ENCODE measurements at places on chromosomes 2 and 18.

- DNase-seq = no peak
Measured at GRCh38 chr18:46429130-46429529, 227.9 kb downstream of the LOXHD1 start.

GRCh38 chr2:170324640-170325046 lies 146.7 kb downstream of the MYO3B start:
- DNase-seq = no peak

DNA sequence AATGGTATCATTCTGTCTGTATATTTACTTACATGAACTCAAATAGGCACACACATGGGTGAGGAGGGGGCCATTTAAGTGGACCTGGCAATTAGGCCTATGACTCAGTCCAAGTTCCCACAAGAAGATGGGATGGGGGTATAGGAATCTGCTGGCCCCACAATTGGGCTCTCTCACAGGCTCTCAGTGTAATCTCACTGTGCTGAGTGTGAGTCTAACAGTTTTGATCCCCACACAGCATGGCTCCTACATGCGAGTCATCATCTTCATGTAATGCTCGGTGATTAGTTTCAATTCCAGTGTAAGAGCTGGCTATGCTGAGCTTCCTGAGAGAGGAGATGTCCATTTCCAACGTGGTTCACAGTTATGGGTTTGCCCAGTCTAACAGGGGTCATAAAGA lies 114.0 kb downstream of the GATA6 start:
- no peak for DNase-seq

DNA sequence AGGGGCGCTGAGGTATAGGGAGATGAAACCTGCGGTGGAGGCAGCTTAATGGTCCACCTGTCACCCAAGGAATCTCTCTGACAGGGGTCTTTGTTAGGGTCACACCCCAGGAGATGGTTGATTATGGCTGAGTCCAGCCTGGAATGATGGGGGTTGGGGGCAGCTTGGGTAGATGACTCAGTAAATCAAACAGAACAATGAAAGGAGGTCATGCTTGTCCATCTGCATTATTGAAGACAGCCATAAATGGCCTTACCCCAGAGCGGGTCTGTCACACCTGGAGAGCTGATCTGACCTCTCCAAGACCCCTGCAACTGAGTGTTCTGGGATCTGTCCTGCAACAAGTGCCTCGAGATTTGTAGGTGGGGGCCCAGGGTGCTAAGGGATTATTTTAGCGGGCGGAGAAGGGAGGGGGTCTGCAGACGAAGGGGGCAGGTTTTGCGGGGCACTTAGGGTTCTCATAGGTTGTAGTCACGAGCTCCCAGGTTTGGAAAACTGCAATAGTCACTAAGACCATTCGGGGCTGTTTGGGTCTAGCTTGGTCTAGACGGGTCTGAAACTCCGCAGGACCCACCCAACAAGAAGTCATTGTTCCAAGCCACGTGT lies 771 bp upstream of the IGFBP2 start:
- no peak for DNase-seq

DNA sequence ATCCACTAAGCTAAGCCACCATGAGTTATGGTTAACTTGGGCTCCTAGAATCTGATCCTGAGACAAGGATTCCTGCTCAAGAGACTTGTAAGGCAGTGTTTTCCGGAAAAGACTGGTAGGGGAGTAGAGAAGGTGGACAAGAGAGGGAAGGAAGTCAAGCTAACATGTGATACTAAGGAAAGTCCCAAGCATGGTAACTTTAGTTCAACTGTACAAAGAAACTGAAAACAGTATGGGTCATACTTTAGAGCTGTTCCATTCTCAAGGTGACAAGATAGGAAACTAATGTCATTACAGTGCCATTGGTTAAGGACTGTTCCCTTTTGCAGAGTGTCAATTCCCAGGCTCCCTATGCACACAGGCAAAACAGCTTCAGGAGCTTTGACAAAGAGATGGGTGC lies 5.8 kb downstream of the MYO5B start:
- no peak for DNase-seq

DNA sequence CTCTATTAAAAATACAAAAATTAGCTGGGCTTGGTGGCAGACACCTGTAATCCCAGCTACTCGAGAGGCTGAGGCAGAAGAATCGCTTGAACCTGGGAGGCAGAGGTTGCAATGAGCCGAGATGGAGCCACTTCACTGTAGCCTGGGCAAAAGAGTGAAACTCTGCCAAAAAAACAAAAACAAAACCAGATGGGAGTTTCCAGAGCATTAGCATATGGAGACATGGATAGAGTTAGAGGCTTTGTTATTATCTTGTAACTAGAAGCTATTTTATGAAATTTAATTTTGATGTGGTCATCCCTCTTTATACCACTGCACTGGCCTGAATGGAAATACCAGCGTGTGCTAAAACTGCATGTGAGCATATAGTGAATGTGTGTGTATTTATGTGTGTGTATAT lies 58.9 kb downstream of the TRAPPC8 start:
- DNase-seq = no peak

GRCh38 chr2:119435081-119435952 lies 3.7 kb downstream of the TMEM37 start:
- no peak for DNase-seq

DNA sequence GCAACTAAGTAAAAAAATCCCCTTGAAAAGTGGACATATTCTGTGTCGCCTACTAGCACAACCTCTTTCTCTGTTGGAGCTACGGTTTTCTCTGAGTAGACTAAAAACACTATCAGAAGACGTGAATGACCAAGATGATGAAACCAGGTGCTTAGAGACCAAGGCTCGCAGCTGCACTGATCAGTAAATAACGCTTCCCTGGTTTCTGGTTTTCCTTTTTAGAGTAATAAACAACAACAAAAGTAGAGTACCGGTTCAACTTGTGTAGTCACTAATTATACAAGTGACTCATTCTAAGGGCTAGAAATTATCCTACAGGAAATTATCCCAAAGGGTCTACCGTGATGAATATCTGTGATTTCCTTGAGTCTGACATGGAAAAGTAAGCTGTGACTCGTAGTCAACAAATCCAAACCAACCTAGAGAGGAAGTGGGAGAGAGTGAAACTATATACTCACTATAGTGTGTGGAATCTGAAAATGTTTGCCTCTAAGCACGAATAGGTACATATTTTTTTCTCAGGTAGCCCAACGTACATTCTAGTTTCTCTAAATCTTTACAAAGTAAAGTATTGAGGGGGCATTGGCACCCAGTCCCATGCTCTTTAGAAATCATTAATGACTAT lies 17.8 kb downstream of the RASGRP3 start:
- DNase-seq = no peak

DNA sequence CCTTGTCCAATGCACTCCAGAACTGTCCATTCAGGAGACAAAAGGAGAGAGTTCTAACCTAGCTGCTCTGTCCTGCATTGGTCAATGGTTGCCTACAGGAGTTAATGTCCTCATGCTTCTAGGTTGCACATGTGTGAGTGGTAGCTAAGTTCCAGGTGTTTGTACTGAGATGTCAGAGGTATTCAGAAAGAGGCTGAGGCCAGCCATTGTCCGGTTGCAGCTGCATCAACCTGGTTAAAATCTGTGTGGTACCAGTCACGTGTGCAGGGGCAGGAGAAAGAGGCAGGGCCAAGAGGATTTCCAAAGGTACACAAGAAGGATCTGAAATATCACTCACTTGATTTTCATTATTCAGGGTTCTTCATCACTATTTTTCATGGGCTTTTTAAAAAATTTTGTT lies 70.8 kb downstream of the DTNA start:
- no peak for DNase-seq

DNA sequence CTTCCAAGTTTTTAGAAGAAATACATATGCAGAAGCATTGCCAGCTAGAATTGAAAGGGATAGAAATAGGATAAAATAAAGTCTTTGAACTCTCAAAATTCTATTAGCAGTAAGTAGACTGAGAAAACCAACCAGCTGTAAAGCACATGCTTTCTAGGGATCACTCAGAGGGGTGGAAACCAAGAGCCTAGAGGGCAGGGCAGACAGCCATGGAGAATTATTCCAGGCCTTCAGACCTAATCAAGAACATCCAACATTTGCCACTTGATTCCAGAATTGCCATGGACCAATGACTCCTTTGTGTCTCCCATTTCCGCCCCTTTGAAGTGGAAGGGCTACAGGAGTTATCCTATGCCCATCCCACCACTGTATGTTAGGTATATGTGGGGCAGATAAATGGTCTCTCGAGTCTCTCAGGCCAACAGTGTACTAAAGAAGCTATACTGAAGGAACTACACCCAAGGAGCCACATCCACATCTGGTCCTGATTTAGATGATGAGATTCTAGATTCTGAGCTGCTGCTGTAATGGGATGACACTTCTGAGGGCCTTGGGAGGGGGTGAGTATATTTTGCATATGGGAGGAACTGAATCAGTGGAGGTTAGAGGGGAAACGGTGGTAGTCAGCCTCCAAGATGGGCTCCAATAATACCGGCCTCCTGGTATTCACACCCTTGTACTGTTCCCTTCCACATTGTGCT lies 4.0 kb downstream of the FARSB start:
- no peak for DNase-seq

- no peak for DNase-seq
Measured at GRCh38 chr2:130387071-130387400, 31.2 kb downstream of the PTPN18 start.

GRCh38 chr2:48092846-48093803 lies 186.8 kb upstream of the FBXO11 start:
- DNase-seq = no peak

DNA sequence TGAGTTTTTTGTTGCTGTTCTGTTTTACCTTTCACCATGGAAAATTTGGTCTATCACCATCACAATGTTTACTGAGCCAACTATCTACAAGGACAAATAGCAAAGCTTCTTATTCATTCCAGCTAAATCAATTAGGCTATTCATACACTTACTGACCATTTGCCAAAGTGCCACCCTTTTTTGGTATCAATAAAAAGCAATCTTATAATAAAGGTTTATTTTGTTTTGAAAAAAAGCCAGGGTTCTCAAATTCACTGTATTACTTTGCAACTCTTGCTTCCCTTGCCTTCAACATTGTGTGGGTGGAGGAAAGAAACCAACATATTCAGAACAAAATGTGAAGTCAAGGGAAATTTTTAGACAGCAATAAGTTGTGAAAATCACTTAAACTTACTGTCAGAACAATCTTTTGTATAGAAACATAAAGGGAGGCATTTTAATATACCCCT lies 15.3 kb downstream of the PELI1 start:
- no peak for DNase-seq

GRCh38 chr2:82330155-82330554 lies 2025.6 kb upstream of the LRRTM1 start:
- no peak for DNase-seq

- no peak for DNase-seq
Measured at GRCh38 chr2:27705851-27706622, 42.3 kb downstream of the SLC4A1AP start.

- DNase-seq = no peak
Measured at GRCh38 chr2:227031379-227031778, 132.6 kb downstream of the COL4A4 start.

DNA sequence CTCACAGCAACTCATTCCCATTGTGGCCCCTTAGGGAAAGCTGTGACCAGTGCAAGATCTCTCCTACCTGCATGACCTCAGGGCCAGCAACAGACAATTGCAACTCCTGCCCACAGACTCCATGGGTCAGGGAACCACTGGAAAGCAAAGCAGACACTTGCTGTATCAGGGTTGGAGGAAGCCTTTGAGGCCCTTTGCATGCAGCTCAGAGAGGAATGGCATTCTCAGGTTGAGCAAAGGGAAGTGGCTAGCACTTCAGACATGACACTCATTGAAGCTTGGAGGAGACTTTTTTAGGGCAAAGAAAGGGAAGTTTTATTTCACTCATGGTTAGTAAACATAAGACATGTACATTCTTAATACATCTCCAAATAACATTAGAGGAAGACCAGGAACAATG lies 22.1 kb downstream of the IL1F10 start:
- DNase-seq = no peak

DNA sequence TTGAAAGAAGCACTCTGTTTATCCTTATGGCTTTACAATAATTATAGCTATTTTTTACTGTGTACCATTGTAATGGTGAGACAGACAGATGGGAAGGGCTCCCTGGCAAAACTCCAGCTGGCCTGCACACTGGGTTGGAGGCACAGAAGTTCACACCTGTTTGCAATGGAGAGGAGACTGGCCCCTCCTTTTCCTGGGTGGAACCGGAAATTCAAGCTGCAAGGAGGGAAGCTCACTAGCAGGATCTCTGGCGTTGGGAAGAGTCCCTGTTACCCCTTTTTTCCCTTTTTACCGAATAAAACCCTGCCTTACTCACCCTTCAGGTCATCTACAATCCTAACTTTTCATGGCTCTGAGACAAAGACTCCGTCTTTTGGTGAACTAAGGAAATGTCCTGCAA lies 100.3 kb upstream of the TFPI start:
- no peak for DNase-seq

DNA sequence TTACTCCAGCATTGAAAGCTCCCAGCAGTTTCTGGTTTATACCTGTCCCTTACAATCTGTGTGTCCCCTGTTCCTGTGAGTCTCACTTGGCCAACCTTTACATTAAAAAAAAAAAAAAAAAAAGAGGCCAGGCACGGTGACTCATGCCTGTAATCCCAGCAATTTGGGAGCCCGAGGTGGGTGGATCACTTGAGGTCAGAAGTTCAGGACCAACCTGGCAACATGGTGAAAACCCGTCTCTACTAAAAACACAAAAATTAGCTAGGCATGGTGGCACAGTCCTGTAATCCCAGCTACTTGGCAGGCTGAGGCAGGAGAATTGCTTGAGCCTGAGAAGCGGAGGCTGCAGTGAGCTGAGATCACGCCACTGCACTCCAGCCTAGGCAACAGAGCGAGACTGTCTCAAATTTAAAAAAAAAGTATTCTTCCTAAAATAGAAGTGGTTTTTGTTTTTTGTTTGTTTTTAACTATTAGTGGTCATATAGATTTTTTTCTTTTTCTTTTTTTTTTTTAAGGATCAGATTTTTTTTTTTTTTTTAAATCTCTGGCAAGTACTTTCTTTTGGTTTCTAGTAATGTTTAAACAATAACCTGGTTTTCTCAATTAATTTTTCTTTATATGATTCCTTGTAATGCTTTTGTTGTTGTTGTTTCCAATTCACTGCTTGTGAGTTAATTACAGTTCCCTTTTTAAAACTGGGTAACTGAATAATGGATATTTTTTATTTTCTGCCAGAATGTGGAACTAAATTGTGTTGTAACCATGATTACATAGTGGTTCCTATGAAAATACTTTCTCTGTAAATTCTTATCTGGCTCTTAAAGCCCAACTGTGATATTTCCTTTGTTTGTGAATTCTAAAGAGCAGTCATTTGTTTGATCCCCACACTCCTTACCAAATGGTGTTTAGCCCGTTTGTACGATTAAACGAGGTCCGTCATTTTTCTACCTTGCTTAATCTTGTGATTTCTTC lies 116.8 kb downstream of the CTAGE1 start:
- no peak for DNase-seq

- no peak for DNase-seq
Measured at GRCh38 chr2:232146294-232146693, 184.8 kb downstream of the DIS3L2 start.

DNA sequence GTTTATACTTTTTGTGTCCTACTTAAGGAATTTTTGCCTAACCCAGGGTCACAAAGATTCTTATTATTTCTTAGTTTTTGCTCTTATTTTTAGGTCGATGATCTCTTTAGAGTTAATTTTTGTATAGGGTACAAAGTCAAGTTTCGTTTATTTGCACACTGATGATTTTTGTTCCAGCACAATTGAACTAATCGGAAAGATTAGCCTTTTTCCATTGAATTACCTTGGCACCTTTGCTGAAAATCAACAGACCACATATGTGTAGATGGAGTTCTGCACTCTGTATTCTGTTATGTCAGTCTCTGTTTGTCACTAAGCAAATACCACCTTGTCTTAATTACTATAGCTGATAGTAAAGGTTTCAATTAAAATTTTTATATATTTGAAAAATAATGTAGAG lies 18.7 kb downstream of the EML4 start:
- no peak for DNase-seq

Data from stimulated activated CD4-positive, alpha-beta T cell treated with anti-CD3 and anti-CD28 coated beads, Interleukin-1b, Interleukin-23, amount 100 ng/mL, for 4 hours (primary cell).